Activated CD8-positive, alpha-beta memory T cell treated with anti-CD3 and anti-CD28 coated beads for 48 hours (primary cell): ENCODE measurements at places on chromosomes 2 and 18.

DNA sequence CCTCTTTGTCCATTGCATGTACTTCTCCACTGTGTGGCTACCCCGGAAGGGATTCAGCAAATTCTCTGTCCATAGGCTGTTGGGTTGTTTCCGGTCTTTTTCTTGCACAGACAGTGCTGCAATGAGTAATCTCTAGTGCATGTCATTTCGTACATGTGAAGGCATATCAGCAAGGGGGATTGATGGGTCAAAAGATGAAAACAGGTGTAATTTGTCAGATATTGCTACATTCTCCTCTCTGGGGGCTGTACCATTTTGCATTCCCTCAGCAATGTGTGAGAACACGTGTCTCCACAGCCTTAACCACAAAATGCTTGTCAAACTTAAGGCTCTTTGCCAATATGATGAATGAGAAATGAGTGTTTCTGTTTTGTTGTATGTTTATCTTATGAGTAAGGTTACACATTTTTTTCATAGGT lies 60.5 kb downstream of the KLHL29 start:
- DNase-seq = no peak

DNA sequence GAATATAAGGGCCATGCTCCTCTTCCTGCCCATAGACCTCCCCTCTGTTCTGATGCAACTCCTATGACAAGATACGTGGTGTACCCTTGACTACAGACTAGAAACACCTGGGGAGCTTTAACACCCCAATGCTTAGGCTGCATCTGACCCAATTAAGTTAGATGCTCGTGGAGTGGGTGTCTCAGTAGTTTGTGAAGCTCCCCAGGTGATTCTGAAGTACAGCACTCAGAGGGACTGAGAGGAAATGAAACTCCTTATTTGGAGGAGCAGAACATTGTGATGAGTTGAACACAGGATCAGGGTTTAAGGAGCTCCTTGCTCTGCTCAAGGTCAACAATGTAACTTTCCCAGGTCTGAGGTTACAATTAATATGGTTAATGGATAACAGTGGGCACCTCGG lies 80.3 kb upstream of the TTC39C start:
- no peak for DNase-seq

- no peak for DNase-seq
These were observed 49.6 kb upstream of the RPL31 start for GRCh38 chr2:100952512-100952911.

DNA sequence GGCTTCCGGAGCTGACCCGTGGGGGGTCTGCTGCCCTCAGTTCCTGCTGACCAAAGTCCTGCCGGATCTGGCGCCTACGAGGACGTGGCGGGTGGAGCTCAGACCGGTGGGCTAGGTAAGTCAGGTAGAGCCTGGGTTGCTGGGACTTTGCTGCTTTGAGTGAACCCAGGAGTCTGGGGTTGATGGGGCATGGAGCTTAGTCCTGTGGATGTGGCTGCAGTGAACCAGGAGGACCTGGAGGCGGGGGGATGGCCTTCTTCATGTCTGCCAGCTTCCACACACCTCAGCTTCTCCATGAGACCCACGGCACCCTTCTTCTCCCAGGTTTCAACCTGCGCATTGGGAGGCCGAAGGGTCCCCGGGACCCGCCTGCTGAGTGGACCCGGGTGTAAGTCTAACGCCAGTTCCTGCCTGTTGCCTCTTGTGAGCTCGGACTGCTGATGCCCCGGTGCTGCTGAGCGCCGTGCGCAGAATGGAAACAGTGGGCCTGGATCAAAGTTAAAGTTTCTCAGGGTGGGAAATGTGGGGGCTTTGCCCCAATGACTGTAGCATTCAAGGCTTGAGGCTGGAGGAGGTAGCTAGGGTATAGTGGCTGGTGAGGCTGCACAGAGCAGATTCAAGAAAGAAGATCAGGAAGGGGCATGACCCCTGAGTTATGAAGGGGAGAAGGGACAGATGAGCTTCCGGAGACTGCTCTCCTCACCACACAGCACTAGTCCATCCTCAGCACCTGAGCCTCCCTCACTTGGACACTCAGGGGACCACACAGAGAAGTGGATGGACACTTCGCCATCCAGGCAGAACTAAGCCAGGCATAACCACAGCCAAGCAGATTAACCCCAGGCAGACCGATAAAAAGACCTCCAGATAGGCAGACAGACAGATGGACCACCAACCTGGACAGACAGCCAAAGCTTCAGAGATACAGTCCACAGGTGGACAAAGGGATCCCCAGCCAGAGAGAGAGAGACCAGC lies 17.3 kb downstream of the PTPN18 start:
- no peak for DNase-seq

DNA sequence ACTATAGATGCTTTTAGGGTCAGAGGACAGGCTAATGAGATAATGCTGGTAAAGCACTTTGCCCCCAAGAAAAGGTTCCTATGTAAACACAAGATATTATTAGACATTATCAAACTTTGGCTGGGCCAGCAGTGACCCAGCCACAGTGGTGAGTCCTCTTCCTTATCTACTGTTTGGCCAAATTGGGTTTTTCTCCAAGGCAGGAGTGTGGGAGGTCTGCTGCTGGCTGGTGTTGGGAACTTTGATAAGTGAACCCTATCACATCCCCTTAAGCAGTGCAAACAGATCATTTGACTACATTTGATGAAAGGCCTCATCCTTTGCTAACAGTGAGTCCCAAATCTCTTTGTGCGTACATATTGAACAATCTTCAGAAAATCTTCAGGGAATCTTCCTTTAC lies 16.2 kb downstream of the FZD7 start:
- no peak for DNase-seq

DNA sequence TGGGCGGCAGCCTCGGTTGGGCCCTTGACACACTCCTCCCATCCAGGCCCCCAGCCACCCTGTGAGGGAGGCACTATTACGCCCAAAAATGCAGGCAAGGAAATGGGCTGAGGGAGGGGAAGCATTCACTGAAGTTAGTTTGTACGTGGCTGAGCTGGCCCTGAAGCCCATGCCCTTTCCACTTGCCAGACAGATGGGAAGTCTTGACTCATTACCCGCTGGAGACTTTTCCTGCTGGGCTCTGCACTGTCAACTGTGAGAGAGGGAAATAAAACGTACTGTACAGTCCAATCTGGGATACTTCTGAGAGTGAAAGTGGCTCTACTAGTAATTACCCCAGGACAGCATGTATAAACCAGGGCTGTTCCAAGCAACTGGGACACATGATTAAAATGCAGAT lies 125.9 kb downstream of the MSH2 start:
- no peak for DNase-seq

DNA sequence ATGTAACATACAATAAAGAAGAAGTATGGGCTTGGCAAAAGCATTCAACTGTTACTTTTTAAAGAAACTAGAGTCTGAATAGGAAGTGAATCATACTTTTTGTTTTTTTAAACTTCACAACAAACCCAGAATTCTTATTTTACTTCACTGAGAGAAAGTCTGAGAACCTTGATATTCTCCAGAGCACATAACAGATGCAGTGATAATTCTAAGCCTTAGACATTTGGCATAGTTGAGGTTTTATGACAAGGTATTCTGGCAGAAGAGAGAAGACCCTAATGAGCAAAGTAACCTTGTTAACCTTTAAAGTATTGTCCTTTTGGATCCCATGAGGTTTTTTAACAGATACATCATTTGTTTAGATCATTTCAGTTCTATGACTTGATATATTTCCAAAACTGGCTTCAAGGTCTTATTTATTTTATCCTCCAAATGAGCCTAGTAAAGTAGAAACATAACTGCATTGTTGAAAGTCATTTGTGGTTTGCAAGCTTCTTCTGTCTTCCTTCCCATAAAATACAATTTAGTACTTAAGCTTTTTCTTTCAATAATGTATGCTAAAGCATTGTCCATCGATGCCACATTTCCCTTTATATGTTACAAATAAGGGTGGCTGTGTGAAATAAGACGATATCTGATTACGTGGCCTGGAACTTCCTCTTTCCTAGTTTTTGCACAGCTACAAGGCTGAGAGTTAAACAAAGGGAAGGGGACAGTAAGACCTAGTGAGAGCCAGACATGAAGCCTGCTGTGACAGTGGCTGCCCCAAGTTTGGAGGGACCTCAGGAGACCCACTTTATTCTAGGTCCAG lies 86.1 kb upstream of the ITPRID2 start:
- no peak for DNase-seq

GRCh38 chr18:49555641-49556040 lies 6.2 kb upstream of the LIPG start:
- DNase-seq = no peak

GRCh38 chr2:19989342-19989666 lies 601 bp downstream of the WDR35 start:
- DNase-seq = no peak

- DNase-seq = no peak
These were observed 61.7 kb downstream of the MAP4K4 start for GRCh38 chr2:101759162-101759561.

- no peak for DNase-seq
These were observed 83.9 kb downstream of the FAM228A start for GRCh38 chr2:24258718-24259117.

- peak; percentile 68 for DNase-seq
These were observed 20.4 kb upstream of the CXXC1 start for GRCh38 chr18:50307738-50308470.

GRCh38 chr2:2332381-2332780 lies 1.3 kb upstream of the MYT1L start:
- no peak for DNase-seq

- no peak for DNase-seq
These were observed 1631.3 kb downstream of the DPP10 start for GRCh38 chr2:116073731-116074130.

GRCh38 chr2:1841903-1842791 lies 97.8 kb upstream of the PXDN start:
- DNase-seq = no peak

DNA sequence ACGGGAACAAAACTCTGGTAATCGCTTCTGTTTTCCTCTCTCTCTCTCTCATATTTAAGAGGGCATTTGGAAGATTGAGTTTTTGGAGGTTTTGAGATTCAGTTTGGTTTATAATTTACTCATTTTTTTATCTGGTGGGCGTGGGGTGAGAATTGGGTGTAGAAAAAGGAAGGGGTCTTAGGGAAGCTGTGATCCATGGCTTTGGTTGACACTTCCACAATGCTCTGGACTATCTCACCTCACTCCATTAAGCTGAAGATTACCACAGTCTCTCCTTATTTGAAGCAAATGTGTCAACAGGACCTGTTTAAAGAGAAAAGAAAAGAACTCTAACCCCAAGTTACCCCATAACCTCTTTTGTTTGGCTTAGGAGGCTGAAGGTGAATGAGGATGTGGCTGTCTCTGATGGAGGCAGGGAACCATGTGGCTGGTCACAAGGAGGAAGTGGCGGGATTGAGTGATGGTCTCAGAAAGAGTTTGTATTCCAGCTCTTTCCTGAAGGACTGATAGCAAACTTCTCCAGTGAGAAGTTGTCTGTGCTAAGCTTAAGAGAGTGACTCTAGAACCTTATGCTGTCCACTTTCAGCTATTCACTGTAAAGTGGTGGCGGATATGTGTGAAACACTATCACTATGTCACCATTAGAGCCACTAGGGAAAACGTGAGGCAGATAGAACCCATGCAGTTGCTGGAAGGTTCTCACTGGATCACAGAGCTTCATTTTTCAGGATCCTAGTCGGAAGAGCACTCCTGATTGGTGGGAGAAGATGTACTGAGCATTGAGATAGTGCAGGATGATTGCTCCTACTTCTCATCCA lies 934 bp downstream of the ZNF804A start:
- no peak for DNase-seq

DNA sequence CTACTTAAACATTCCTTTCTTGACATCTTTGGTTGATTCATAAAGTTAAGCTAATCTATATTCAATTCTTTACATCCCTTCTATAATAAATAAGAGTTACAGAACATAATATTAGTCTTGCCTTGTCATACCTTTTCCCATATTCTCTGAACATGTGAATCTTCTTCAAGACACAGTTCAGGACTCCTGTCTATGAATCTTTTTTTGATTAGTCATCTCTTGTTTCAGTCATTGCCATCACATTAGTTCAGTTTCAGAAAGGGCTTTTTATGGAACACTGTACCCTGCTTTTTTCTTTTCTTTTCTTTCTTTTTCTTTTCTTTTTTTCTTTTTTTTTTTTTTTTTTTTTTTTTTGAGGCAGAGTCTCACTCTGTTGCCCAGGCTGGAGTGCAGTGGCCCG lies 181.2 kb downstream of the UBE2E3 start:
- no peak for DNase-seq

DNA sequence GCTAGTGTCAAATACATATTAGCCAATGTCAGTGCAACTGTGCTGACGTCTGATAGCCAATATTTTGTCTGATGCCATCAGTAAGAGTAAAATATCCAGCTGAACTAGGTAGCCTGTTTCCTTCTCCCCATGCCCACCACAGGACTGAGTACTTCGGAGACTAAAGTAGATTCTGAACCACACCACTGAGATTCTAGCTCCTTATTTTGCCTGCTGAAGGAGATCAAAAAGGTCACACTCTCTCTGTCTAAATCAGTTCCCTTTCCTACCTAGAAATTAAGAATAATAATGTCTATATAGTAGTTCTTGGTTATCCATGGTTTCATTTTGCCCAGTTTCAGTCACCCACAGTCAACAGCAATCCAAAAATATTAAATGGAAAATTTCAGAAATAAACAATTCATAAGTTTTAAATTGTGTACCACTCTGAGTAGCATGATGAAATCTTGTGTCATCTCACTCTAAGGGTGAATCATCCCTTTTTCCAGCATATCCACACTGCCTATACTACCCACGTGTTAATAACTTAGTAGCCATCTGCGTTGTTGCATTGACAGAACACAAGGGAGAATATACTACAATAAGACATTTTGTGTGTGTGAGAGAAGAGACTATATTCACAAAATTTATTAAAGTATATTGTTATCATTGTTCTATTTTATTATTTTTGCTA lies 1043.3 kb upstream of the PIK3C3 start:
- DNase-seq = no peak

- no peak for DNase-seq
These were observed 18.8 kb upstream of the MRPL33 start for GRCh38 chr2:27752551-27753237.

- no peak for DNase-seq
These were observed 161.9 kb downstream of the SUCLG1 start for GRCh38 chr2:84297155-84297554.
